ENCODE measurements at places on chromosomes 3 and 15.

GRCh38 chr15:69061414-69061842 is 46.9 kb downstream of the NOX5 start:
- DNase-seq, result no peak

GRCh38 chr15:42918047-42918446 is 2.5 kb downstream of the TTBK2 start:
- DNase-seq, result no peak

GRCh38 chr3:153195349-153195879 is 33.4 kb downstream of the RAP2B start:
- no peak for DNase-seq

DNA sequence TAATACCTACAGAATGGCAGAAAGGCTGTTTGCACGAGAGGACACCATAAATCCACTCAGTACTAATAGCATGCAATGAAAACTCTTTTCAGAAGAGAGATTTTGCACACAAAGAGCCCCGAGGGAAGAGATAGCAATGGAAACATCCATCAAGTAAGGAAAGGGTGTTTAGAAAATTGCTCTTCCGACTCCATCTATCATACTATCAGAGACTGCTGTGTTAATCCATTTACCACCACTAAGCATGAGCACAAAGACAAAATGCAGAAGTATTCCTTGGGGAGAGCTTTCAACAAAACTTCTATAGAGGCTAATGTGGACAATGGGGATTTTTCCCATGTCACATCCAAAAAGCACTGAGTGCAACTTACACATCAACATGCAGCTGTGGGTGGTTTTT is 72.1 kb upstream of the PLAAT1 start:
- DNase-seq, result no peak

GRCh38 chr3:172702256-172702655 is 8.6 kb downstream of the NCEH1 start:
- no peak for DNase-seq

DNA sequence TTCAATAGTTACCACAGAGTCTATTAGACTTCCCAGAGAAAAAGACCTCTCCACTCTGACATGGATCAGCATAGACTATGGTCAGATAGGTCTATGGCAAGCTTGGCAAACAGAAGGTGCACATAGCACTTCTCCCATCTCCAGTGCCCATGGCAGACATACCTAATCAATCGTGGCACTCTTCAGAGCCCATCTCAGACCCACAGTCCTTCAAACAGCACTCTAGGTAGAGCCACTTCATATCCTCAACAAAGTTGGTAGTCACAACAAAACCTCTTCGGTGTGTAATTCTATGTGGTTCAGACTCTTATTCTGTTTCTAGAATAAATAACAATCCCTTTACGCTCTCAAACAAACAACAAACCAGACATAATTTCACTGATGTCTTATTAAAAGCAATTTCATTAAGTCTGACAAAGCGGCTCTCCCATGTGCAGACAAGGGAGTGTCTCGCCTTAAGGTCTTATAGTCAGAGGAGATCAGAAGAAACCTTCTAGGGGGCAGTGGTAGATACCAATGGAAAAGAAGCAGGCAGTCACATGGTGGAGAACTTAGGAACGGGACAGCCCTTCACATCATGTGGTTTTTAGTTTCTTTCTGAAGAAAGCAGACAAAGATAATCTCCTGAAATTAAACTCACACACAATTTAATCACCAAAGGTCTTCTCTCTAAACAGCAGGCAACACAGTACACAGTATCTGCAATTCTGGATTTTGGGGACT is 483.4 kb downstream of the FOXP1 start:
- DNase-seq, result no peak

- no peak for DNase-seq
Observed at GRCh38 chr3:64601824-64602223, 86.0 kb downstream of the ADAMTS9 start.

- DNase-seq, result no peak
Observed at GRCh38 chr3:169591983-169592644, 71.4 kb downstream of the MECOM start.

- no peak for DNase-seq
Observed at GRCh38 chr3:8888301-8888915, 74.9 kb downstream of the RAD18 start.

GRCh38 chr3:126528419-126528799 is 4.5 kb downstream of the CHST13 start:
- DNase-seq, result no peak

DNA sequence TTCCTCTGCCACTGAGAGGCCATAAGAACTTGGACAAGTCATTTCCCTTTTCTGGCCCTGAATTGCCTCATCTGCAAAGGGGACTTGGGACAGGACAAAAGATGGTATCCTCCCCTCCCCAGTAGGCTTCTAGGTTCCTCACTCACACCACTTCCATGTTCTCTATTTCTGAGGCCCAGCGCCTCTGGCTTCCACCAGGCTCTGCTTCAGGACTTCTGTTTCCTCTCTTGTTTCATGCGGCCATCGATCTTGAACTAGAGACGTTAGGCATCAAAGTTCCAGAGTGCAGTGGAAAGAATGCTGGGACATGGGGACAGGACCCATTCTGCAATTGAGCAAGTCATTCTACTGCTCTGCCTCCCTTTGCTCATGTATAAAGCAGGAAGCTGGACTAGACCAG is 1.7 kb downstream of the TM4SF4 start:
- no peak for DNase-seq

DNA sequence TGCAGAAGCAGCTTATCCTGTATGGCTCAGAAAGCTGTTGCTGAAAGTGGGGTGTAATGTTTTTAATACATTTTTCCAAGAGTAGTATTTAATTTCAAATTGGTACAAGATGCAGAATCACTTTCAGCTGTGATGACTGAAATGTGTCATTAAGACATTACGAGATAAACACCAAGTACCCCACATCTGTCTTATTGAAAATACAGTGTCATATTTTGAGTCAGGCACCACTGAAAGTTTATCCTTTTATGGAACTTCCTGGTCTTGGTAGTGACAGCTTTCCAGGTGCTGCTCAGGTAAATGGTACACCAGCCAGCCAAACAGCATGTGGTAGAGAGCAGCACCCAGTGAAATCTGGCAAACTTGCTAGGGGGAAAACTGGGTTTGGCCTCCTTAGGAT is 16.9 kb downstream of the ASTE1 start:
- DNase-seq, result no peak

- no peak for DNase-seq
Observed at GRCh38 chr15:87965304-87965703, 291.2 kb downstream of the NTRK3 start.

DNA sequence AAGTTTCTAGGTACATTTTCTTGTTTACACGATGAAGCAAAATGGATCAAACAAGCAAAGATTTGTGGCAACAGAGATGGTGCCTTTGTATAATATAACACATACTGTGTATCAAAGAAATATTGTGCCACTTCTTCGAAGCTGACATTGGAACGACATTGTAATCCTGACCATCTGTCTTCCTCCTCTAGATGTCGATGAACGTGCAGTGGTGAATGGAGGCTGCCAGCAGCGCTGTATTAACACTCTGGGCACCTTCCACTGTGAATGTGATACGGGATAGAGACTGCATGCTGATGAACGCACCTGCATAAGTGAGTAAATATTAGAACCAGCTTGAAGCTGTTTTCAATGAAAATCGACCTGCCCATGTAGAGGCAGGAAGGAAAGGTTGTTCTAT is 613.3 kb upstream of the GOLIM4 start:
- no peak for DNase-seq

DNA sequence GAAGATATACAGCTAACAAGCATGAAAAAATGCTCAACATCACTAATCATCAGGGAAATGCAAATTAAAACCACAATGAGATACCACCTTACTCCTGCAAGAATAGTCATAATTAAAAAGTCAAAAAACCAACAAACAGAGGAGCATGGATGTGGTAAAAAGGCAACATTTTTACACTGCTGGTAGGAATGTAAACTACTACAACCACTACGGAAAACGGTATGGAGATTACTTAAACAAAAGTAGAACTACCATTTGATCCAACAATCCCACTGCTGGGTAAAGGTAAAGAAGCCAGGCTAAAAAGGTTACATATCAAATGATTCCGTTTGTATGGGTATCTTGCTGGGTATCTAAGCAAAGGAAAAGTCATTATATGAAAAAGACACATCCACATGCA is 53.8 kb downstream of the STAG1 start:
- DNase-seq, result no peak

DNA sequence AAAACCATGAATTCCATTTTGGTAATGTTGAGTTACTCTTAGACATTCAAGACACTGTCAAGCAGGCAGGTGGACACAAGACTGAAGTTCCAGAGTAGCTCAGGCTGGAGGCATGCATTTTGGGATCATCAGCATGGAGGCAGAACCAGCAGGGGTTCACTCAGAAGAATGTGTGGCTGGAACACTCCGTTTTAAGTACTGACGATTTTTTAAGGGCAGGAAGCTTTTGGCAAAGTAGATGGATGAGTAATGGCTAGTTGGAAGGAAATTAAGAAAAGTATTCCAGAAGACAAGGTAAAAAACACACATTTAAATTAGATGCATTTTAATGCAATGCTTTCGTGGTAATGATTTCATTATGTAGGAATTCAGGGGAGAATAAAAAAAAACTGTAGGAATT is 420.4 kb downstream of the ROBO2 start:
- DNase-seq, result no peak

- DNase-seq, result no peak
Observed at GRCh38 chr3:131806736-131807135, 228.1 kb downstream of the CPNE4 start.

DNA sequence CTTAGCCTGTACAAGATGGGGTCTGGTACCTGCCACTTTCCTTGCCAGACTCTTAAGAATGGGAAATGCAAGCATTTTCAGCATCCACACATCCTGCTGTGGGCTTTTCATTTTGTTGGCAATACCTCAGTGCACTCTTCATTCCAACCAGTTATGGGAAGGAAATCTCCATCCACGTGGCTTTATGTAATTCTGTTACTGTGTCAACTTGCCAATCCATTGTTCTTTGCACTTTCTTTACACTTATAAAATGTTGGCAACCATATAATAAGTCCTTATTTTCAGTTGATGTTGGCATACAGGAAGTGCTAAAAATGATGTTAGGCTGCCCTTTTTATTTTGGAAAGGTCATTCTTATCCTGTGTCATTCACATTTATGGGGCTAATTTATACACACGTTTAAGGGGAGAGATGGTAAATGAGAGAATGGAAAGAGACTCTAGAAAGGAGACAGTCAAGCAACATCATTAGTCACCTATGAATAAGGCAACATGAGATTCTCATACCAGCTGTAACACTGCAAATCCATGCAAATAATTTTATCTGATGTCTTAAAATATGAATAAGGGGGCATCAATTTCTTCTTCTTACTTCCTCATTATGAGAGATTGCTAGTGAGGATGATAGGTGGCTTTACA is 238.7 kb downstream of the CHST2 start:
- no peak for DNase-seq

GRCh38 chr3:30354972-30355371 is 251.4 kb upstream of the TGFBR2 start:
- DNase-seq, result no peak

- DNase-seq, result no peak
Observed at GRCh38 chr3:5898106-5898505, 710.6 kb downstream of the EDEM1 start.

GRCh38 chr3:128965818-128966217 is 28.1 kb downstream of the CFAP92 start:
- DNase-seq, result no peak

GRCh38 chr3:194030372-194030771 is 105.6 kb upstream of the HES1 start:
- DNase-seq, result no peak

- DNase-seq, result no peak
Observed at GRCh38 chr3:60308808-60309207, 942.4 kb downstream of the FHIT start.

- DNase-seq, result no peak
Observed at GRCh38 chr15:44215594-44215993, 20.5 kb upstream of the FRMD5 start.

- DNase-seq, result no peak
Observed at GRCh38 chr15:38263996-38264395, 11.4 kb downstream of the SPRED1 start.

- no peak for DNase-seq
Observed at GRCh38 chr3:184050217-184050847, 2.5 kb upstream of the HTR3C start.

GRCh38 chr3:25448750-25449692 is 21.0 kb downstream of the RARB start:
- DNase-seq, result no peak

DNA sequence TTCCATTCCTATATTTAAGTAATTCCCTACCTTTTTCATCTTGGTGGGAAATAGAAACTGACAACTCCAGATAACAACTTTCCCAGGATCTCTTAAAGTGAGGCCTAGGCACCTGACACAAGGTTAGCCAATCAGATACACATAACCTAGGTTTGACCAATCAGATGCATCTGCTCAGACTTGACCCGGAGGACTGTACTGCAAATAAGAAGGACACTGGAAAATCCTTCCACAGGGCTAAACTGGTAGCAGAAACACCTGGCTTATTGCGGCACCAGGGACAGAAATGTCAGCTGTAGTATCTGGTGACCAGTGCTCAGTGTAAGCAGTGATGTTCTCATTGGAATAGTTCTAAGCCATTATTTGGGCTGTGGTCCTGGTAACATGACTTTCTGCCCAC is 204.5 kb upstream of the SLCO3A1 start:
- DNase-seq, result no peak

GRCh38 chr15:73474785-73475184 is 31.8 kb downstream of the REC114 start:
- DNase-seq, result no peak

- peak; percentile 35 for DNase-seq
Observed at GRCh38 chr15:67150023-67150860, 84.8 kb downstream of the SMAD3 start.

DNA sequence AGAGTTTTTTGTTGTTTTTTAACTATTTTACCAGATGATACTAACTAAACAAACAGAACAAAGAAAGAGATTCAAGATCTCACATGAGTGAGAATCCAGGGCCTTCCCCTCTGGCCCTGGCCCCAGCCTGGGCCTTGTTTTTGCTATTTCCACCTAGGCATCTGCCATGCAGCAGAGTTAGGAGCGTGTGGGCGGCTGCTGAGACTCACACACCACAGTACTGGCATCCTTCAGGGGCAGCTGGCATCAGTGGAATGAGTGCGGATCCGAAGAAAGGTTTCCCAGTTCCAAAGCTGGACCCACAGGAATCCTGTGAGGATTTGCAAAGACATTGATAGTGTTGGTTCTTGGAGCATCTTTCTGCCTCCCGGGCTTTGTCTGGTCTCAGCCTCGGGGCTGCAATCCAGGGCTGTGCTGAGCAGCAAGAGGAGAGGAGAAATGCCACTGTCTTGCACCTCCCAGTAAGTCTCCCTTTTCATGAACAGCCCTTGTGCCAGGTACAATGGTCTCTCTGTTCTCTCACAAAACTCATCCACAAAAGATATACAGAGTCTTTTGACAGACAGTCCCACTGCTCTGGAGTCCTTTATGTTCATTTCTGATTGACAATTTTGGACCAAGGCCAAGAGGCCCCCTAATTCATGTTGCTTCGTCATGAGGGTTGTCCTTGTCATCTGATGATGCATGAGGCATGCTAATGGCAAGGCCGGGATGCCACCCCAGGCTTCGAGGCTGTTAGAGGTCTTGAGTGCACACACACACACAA is 46.6 kb downstream of the APH1B start:
- DNase-seq, result no peak
